ENCODE measurements at places on chromosomes 2 and 18. TPM values are rescaled to one million over a fixed set of nuclear protein-coding genes. Genes with fewer than 3 reads are reported as not detected.

- no peak overlapping the region for H3K27ac ChIP-seq
- H3K36me3 ChIP-seq, result no peaks in the 10 kb centered on the region
- no peaks in the 10 kb centered on the region for H3K4me1 ChIP-seq
- no peak for DNase-seq
- no peak overlapping the region for H3K4me3 ChIP-seq
- H3K27me3 ChIP-seq, result no peaks in the 10 kb centered on the region
These were observed 49.5 kb upstream of the TMEM87B start for GRCh38 chr2:112005406-112006075.

DNA sequence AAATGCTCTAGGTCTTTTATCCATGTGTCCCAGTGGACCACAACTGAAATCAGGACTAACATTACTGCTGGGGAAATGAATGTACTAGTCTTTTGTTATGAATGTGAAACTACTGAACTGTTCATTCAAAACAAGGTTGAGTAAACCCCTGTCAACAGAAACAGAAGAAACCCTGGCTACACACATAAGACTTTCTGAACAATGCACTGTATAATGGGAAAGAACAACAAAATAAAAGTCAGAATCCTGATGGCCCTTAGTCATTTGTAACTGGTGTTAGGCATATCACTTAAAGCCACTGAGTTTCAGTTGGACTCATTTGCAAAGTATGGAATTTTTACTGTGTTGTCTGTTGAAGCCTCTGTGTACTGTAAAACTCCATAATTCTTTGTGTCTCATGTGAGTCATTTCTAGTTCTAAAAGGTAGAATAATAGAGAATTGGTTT lies 77.0 kb upstream of the UBXN4 start:
- H3K4me1 ChIP-seq, result no peaks in the 10 kb centered on the region
- no peaks in the 10 kb centered on the region for H3K27me3 ChIP-seq
- H3K27ac ChIP-seq, result no peak overlapping the region
- H3K4me3 ChIP-seq, result no peak overlapping the region
- no peaks in the 10 kb centered on the region for H3K36me3 ChIP-seq
- no peak for DNase-seq

Gene REG3A
- not detected for total RNA-seq

- H3K4me3 ChIP-seq, result no peak overlapping the region
- H3K27ac ChIP-seq, result no peak overlapping the region
- no peaks in the 10 kb centered on the region for H3K27me3 ChIP-seq
- H3K36me3 ChIP-seq, result no peaks in the 10 kb centered on the region
These were observed 103.9 kb downstream of the MGAT5 start for GRCh38 chr2:134357814-134358213.

- no peak overlapping the region for H3K4me3 ChIP-seq
- no peaks in the 10 kb centered on the region for H3K27me3 ChIP-seq
- no peaks in the 10 kb centered on the region for H3K36me3 ChIP-seq
- no peak for DNase-seq
- no peak overlapping the region for H3K27ac ChIP-seq
- H3K4me1 ChIP-seq, result no peaks in the 10 kb centered on the region
These were observed 113.3 kb downstream of the SCG2 start for GRCh38 chr2:223488814-223489213.

Gene TRAPPC8
- 75.2 TPM for total RNA-seq

Gene SPOPL
- 25.3 TPM for total RNA-seq

Measured in breast epithelium (tissue), 4 donors.